Activated naive CD8-positive, alpha-beta T cell treated with anti-CD3 and anti-CD28 coated beads for 36 hours (primary cell): ENCODE measurements at places on chromosomes 7 and 10. TPM values are rescaled to one million over a fixed set of nuclear protein-coding genes. Genes with fewer than 3 reads are reported as not detected.

POU6F2 gene
- total RNA-seq: not detected

ANXA8L1 gene
- total RNA-seq: not detected

CALD1 gene
- total RNA-seq: 1.1 TPM

DNA sequence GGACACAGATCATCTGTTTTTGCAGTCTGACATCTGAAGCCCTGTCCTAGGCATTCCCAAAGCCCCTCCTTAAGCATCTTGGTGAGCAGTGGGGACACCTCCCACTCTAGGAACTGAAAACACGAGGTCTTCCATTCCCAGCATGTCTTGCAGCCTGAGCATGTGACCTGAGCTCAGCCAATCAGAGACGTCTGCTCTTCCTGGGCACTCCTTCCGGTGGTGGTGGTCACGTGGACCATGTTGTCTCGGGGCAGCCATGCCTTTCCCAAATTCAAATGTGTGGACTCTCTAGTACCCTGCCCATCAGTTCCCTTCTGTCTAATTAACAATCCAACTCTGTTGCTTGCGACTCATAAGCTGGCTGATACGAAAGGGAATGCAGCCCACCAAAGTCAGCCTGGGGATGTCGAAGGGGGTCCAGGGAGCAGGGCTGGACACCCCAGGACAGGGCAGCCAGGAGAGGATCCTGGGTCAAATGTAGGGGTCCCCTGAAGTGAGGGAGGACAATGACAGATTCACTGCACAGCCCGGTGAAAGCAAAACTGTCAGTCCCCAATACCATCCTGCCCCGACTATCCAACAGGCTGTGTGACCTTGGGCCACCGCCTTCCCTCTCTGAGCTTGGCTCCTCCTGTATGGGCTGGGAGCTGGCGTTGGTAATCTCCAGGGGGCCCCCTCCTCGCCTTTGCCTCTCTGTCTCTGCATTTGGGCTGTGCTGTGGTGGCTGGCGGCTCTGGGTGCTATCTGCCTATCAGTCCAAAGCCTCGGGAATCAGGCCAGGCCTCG, 57.4 kb upstream of the BAIAP2L1 start:
- H3K4me1 ChIP-seq: no peaks in the 10 kb centered on the region
- no peak overlapping the region for H3K4me3 ChIP-seq
- no peak overlapping the region for H3K27ac ChIP-seq
- no peaks in the 10 kb centered on the region for H3K36me3 ChIP-seq
- H3K27me3 ChIP-seq: no peaks in the 10 kb centered on the region

DNA sequence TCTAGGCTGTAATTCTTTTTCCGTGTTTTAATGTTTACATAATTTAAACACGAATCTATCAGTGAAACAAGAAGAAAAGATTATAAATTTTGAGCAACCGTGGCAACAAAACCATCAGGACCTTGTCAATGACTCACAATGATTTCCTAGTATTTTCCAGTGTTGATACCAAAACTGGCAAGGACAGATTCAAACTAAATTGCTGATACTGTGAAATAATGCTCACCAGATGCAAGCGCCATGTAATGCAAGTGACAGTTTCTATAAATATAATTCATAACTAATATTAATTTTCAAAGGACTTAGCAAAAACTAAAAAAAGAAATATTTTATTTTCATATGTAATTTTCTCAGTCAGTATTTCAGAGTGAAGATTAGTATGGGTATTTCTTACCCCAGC, 203.6 kb downstream of the LRRN3 start:
- no peak overlapping the region for H3K4me3 ChIP-seq
- peaks cover 3% of the 10 kb centered on the region for H3K4me1 ChIP-seq
- H3K27ac ChIP-seq: no peak overlapping the region
- no peak for DNase-seq
- peaks cover 8% of the 10 kb centered on the region for H3K36me3 ChIP-seq
- H3K27me3 ChIP-seq: no peaks in the 10 kb centered on the region

GRCh38 chr7:7924303-7924702, 44.3 kb upstream of the GLCCI1 start:
- no peak overlapping the region for H3K4me3 ChIP-seq
- no peak overlapping the region for H3K27ac ChIP-seq
- H3K4me1 ChIP-seq: peaks cover 13% of the 10 kb centered on the region

DNA sequence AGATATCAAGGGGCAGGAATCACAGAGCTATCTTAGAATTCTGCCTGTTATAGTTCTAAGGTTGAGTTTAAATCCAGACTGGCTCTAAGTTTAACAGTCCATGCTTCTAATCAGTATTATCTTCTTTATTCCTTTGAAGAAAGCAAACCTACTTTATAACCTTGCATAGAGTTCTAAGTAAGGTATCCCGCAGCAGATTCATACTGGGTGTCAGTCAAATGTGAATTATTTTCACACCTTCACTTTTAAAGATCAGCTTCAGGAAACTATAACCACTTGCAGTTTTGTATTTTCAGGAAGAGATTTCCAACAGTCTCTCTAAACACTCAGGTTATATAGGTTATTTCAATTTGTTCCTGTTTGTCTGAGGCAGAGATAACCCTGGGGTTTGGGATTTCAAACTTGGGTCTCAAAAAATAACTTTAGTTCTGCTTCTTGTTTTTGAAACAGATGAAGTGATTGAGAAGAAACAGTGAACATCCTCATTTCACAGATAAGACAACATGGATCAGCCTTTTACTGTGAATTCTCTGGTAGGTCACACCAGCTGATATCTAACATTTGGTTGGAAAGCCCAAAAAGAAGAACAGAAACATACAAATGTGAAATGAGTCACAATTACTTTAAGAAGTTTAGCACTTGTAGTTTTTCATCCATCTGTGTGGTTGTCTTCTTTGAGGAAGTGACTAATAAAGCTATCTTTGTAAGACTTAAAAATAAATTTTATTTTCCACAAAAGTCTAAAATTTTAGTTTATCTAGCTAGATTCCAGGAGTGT, 21.4 kb downstream of the STAMBPL1 start:
- DNase-seq: no peak
- peak overlapping the region; percentile 65 for H3K4me3 ChIP-seq
- H3K4me1 ChIP-seq: peaks cover 58% of the 10 kb centered on the region
- H3K27ac ChIP-seq: peak overlapping the region; percentile 96
- H3K36me3 ChIP-seq: peaks cover 49% of the 10 kb centered on the region
- no peaks in the 10 kb centered on the region for H3K27me3 ChIP-seq

DNA sequence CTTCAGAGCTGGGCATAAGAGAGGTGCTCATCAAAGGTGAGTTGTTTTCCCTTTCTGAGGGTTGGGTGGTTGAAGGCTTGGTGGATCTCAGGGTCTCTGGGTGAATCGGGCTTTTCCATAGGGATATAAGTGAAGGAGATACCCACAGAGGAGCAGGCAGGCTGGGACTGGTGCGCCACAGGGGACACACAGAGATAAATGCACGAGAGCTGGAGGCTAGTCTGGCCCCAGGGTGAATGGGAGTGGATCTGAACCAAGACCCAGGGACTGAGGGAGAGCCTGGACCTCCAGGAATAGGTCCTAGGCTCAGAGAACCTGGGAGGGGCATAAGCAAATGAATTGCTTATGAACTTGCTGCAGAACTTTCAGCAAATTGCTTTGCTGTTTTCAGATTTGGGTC, 61.5 kb downstream of the LRRC18 start:
- H3K27me3 ChIP-seq: no peaks in the 10 kb centered on the region
- H3K4me3 ChIP-seq: no peak overlapping the region
- no peaks in the 10 kb centered on the region for H3K36me3 ChIP-seq
- no peak overlapping the region for H3K27ac ChIP-seq
- no peaks in the 10 kb centered on the region for H3K4me1 ChIP-seq

DNA sequence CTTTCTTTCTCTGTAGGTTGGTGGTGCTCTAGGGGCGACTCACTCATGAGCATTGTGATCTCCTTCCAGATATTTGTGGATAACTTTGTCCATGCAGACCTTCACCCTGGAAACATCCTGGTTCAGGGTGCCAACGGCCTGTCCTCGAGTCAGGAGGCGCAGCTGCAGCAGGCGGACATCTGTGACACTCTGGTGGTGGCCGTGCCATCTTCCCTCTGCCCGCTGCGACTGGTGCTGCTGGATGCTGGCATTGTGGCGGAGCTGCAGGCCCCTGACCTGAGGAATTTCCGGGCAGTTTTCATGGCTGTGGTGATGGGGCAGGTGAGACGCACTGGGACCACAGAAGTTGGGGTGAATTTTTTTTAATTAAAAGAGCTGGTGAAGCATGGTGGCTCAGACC, 9.6 kb upstream of the NDUFB2 start:
- H3K27me3 ChIP-seq: no peaks in the 10 kb centered on the region
- H3K4me3 ChIP-seq: no peak overlapping the region
- no peak for DNase-seq
- peaks cover 5% of the 10 kb centered on the region for H3K36me3 ChIP-seq
- H3K4me1 ChIP-seq: no peaks in the 10 kb centered on the region

GRCh38 chr10:70271996-70272924, 11.5 kb downstream of the NPFFR1 start:
- DNase-seq: no peak
- no peaks in the 10 kb centered on the region for H3K36me3 ChIP-seq
- no peaks in the 10 kb centered on the region for H3K27me3 ChIP-seq
- H3K4me1 ChIP-seq: peaks cover 13% of the 10 kb centered on the region
- no peak overlapping the region for H3K27ac ChIP-seq
- no peak overlapping the region for H3K4me3 ChIP-seq

DNA sequence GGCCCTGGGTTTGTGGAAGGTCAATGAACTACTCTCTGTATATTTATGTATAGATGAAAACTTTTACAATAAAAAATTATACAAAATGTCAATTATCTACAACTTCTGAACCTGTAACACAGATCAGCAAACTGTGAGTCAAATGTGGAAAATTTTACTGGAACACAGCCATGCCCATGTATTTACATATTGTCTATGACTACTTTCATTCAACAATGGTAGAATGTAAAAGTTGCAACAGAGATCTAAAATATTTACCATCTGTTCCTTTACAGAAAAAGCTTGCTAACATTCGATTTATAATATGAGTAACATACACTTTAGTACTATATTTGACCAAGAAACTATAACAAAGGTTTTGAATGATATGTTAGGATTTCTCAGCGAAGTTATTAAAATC, 481.6 kb downstream of the PARD3 start:
- H3K27ac ChIP-seq: no peak overlapping the region
- no peaks in the 10 kb centered on the region for H3K27me3 ChIP-seq
- no peaks in the 10 kb centered on the region for H3K36me3 ChIP-seq
- DNase-seq: no peak
- H3K4me1 ChIP-seq: no peaks in the 10 kb centered on the region

GRCh38 chr10:121573538-121573941, 24.7 kb downstream of the FGFR2 start:
- no peak overlapping the region for H3K27ac ChIP-seq
- peaks cover 7% of the 10 kb centered on the region for H3K27me3 ChIP-seq
- H3K4me1 ChIP-seq: no peaks in the 10 kb centered on the region
- H3K4me3 ChIP-seq: no peak overlapping the region

GRCh38 chr10:80064120-80064886, 14.2 kb upstream of the TMEM254 start:
- H3K27me3 ChIP-seq: no peaks in the 10 kb centered on the region
- H3K27ac ChIP-seq: no peak overlapping the region
- no peaks in the 10 kb centered on the region for H3K36me3 ChIP-seq
- no peak for DNase-seq
- H3K4me1 ChIP-seq: no peaks in the 10 kb centered on the region

- no peak overlapping the region for H3K27ac ChIP-seq
- no peaks in the 10 kb centered on the region for H3K36me3 ChIP-seq
- no peak for DNase-seq
- H3K4me3 ChIP-seq: no peak overlapping the region
- peaks cover 12% of the 10 kb centered on the region for H3K27me3 ChIP-seq
- H3K4me1 ChIP-seq: no peaks in the 10 kb centered on the region
Measured at GRCh38 chr10:28801247-28801646, 123.9 kb downstream of the BAMBI start.

GRCh38 chr10:122554131-122555036, 6.2 kb upstream of the DMBT1 start:
- H3K36me3 ChIP-seq: no peaks in the 10 kb centered on the region
- DNase-seq: no peak
- no peak overlapping the region for H3K4me3 ChIP-seq
- peaks cover 24% of the 10 kb centered on the region for H3K4me1 ChIP-seq
- H3K27me3 ChIP-seq: no peaks in the 10 kb centered on the region

- H3K36me3 ChIP-seq: no peaks in the 10 kb centered on the region
- no peaks in the 10 kb centered on the region for H3K27me3 ChIP-seq
- no peak overlapping the region for H3K4me3 ChIP-seq
- no peak for DNase-seq
Measured at GRCh38 chr7:232410-233248, 40.3 kb downstream of the FAM20C start.
